ENCODE measurements at places on chromosomes 4 and X. TPM values are rescaled to one million over a fixed set of nuclear protein-coding genes. Genes with fewer than 3 reads are reported as not detected.

DNA sequence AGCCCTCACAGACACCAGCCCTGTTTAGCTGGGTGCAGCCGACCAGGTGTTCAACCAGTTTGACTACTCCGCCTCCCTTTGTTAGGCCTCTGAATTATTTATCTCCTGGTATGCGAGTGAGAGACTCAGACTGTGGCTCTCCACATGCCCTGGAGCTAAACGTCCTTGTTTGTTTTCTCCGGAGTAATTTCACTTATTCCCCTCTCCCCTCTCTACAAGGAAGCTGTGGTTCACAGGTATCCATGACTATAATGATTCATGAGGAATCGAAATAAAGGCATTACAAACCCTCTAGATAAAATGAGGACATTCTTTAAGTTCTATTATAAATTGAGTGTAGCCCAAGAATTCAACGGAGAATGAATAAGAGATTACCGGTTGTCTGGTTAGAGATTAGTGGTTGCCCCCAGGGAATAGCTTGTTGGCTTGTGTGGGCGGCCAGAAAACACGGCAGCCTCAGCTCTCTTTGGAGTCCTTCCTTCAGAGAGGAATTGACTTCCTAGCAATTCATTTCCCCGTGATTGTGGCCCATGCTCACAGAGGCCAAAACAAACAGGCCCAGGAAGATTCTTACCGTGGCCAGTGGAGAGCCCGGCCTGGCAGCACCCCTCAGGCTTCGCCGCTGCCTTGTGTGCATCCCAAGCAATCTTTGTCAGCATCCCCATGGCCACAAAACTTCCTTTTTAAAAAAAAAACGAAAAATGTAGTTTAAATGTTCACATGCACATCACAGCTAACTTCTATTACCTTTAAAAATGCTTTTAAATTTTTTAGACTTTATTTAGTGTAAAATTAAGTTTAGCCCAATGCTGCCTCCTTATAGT, 60.2 kb upstream of the CBR4 start:
- peak; percentile 46 for DNase-seq

DNA sequence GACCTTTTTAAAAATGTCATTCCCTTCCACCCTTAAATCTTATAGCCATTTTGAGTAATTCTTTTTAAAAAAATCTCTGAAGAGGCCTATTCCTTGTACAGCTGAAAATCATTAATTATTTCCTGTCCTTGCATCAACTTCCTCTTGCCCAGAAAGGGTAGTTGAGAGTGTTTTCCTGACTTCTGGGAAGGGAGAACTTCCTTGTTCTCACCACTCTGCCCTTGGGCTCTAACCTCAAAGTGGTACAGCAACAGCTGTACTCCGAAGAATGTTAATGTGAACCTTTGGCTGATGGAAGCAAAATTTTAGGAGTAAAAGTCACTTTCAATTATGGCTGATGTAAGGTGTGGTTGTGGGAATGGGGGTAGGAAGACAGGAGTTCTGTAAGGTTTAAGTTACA, 15.1 kb upstream of the FABP2 start:
- DNase-seq: no peak

- DNase-seq: no peak
These were observed 174.9 kb downstream of the CHIC2 start for GRCh38 chr4:53889326-53890055.

DNA sequence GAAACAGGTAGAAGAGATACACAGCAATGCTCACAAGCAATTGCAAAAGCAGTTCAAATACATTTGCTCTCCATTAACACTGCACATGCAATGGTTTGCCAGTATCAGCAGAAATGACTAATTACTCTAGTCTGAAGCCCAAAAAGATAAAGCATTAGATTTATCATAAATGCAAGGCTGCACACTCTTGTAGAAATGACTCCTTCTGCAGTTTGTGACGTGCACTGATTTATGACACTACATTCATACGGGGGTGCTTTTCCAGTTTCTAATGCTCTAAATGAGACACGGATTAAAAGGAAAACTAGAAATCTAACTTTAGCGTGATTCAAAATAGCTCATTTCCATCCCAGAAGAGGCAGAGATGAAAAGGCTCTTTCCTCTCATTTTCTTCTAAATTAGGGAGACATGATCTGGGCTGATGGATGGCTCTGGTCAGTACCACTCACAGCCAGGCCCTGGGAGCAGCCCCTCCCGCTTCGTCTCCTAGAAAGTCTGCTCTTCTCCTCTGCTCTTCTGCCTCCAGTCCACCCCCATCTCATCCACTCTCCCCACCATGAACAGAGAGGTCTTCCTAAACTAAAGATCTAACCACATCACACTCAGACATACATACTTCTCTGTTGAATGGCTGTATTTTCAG, 33.2 kb downstream of the PPP2R2C start:
- DNase-seq: no peak

DNA sequence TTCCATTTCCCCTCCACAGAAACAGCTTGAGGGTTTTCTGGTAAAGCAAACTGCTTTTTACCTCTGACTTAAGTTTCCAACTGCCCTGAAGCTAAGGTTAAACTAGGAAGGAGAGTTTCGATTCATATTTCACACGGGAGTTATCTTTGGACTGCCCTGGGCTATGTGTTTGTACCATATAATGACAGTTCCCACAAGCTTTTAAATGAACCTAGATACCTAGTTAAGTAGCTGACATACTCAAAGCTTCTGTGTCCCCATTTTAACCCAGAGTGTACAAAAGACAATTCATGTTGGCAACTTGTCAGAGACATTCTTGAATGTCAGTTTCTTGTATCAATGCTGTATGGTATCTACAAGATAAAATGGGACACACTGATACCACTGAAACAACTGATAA, 1296.6 kb upstream of the IGFBP7 start:
- no peak for DNase-seq

DNA sequence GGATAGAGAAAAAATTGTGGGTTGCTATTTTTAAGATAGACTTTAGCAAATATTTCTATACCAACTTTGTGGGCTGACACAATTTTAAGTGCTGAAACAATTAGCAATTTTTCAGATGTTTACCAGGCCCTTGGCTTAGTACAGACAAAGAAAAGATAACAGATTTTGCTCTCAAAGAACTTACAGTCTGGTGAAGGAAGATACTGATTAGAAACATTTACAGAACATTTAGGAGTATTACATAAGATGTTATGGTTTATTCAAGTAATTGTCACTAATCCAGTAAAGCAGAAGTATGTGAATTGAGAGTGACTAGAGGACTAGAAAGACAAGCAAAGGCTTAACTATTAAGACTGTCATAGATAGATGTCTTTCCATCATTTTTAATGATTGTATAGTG, 35.3 kb upstream of the NDUFC1 start:
- no peak for DNase-seq

DNA sequence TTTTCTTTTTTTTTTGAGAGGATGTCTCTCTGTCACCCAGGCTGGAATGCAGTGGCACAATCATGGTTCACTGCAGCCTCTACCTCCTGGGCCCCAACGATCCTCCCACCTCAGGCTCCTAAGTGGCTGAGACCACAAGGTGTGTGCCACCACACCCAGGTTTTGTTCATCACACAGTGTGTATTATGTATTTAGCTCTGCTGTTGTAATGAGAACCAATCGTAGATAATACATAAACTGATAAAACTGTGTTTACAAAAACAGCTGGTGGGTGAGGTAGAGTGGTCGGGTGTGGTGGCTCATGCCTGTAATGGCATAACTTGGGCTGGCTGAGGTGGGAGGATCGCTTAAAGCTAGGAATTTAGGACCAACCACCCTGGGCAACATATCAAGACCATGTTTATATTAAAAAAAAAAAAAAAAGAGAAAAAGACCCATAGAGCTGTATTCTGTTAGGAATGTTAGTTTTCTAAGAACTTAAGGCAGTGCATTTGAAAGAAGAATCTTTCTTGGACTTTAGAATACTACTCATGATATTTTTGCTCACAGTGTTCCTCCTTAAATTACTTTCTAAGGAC, 34.9 kb downstream of the POLR2B start:
- DNase-seq: no peak

- DNase-seq: no peak
These were observed 653.3 kb downstream of the ARAP2 start for GRCh38 chr4:35591035-35591434.

DNA sequence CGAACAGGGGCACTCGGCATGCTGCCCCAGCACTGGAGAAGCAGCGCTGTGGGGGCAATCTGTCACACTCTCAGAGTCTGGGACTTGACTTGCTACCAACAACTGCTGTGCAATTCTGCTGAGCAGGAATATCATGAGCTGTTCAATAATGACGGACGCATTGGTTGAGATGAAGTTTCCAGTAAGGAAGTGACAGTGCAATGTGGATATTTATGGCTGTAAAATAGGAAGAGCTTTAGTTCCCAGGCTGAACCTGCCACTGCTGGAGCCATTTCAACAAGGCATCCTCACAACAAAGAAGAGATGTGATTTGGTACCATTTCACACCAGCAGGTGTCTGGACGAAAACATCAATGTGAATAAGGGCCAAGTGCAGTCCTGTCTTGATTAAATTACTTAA, 24.2 kb downstream of the CHST7 start:
- no peak for DNase-seq

DNA sequence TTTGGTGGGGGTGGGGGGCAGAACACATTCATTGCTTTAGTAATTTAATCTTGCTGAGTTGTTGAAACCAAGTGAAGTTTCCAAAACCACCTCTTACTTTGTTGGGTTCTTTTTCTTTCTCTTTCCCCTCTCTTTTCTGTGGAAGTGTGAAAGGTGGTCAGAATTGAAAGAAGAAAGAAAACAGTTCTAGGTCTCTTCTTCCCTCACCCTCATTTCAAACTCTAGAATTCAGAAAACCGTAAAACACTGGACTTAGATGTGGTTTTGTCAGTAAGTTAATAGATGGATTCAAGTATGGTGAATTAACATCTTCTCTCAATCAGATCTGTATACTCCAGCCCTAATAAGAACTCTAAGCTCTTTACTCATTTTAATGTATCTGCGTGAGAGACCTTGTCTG, 23.7 kb downstream of the PLP1 start:
- DNase-seq: no peak

DNA sequence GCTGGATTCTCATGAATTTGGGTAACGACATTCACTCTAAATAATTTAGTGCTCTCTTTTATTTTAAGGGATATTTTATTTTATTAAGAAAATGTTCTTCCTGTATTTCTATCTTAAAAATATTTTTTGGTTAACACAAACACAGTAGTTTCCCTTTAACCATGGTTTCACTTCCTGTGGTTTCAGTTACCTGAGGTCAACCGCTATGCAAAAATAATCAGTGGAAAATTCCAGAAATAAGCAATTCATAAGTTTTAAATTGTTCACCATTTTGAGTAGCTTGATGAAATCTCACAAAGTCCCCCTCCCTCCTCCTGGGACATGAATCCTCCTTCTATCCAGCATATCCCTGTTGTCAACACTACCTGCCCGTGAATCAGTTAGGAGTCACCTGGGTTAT, 71.4 kb downstream of the GBA3 start:
- DNase-seq: no peak

GRCh38 chr4:108532738-108533137, 87.6 kb upstream of the RPL34 start:
- no peak for DNase-seq

- DNase-seq: no peak
These were observed 43.9 kb upstream of the GC start for GRCh38 chr4:71827826-71828225.

GRCh38 chrX:31228415-31228832, 156.6 kb upstream of the FTHL17 start:
- peak; percentile 34 for DNase-seq

DNA sequence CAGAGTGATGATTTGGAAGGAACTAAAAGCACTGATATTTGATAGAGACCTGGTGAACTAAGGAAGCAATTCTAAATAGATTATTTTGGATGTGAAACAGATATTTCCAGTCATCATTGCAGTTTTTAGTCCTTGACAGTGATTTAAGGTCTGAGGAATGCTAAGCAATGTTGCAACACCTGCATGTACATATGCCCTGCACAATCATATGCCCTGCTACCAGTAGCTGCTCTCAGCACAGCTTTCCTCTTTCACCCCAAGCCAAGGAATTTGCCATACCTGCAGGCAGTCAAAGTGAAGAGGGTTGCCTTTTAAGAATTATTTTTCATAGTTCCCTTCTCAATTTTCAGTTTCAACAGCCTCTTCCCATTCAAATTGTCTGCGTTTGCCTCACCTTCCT, 8.7 kb upstream of the FAM47A start:
- DNase-seq: no peak

DNA sequence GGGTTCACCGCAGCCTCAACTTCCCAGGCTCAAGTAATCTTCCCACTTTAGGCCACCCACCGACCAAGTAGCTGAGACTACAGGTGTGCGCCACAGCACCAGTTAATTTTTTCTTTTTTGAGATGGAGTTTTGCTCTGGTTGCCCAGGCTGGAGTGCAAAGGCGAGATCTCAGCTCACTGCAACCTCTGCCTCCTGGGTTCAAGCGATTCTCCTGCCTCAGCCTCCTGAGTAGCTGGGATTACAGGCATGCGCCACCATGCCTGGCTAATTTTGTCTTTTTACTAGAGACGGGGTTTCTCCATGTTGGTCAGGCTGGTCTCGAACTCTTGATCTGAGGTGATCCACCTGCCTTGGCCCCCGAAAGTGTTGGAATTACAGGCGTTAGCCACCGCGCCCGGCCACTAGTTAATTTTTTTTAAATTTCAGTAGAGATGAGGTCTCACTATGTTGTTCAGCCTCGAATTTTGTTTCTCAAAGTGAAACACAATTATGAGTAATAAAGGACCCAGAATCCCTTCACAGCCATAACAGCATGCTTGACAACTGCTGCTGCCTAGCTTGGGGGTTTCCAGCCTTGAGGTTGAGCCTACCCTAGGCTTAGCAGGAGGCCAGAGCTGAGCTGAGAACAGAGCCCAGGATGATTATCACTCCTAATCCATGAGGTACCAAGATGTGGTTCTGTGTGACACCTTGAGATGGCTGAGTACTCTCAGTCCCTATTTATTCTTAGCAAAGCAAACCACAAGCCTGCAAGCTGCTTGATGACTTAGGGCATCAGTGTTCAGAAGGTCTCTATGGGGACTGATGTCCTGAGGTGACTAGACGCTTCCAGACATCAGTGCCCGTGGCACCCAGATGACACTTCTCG, 41.6 kb upstream of the NKRF start:
- no peak for DNase-seq

DNA sequence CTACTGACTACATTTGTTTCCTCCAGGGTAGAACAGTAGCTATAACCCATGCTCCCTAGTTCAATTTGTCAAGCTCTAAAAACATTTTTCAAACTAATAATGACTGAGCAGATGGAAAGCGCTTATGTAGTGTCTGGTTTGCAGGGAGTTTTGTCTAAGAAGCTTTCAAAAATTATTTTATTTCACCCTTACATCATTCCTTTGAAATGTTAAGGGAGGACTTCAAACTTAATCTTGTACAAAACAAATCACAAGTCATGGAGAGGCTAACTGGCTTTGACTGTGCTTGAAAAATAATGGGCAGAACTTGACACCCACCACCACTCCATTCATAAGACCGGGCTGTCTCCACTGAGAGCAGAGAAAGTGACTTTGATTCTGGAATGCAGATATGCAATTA, 153.4 kb upstream of the QRFPR start:
- no peak for DNase-seq

The ATP2B3 gene
- not detected for total RNA-seq

The PITX2 gene
- total RNA-seq: not detected

The ZNF630 gene
- total RNA-seq: 2.9 TPM

The GRIPAP1 gene
- 17.7 TPM for total RNA-seq

The OTC gene
- not detected for total RNA-seq

The RNF212 gene
- total RNA-seq: 0.30 TPM

The PPBP gene
- 0.32 TPM for total RNA-seq

The LANCL3 gene
- 0.05 TPM for total RNA-seq

The KCND1 gene
- 0.38 TPM for total RNA-seq
